ENCODE measurements at places on chromosomes 3 and 15. TPM values are rescaled to one million over a fixed set of nuclear protein-coding genes. Genes with fewer than 3 reads are reported as not detected.

The NUDT16 gene
- 12.5 TPM for total RNA-seq

The TFDP2 gene
- total RNA-seq = 66.3 TPM

The SEMA3B gene
- 1.4 TPM for total RNA-seq

The SKOR1 gene
- 0.21 TPM for total RNA-seq

DNA sequence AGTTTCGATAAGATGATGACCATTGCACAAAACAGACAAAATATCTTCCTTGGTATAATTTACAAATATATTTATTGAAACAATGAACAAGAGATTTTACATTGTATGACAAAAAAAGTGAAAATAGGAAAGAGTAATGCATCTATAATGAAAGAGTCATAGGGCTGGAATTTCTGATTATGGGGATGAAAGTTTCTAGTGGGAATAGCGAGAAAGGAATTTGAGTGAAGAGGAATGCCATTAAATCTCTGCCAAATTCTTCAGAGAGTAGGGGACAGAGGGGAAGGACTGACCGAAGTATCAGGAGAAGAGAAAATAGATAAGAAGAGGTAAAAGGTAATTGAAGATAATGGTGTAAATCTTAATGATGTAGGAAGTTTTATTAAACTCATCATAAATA is 125.4 kb downstream of the VGLL3 start:
- H3K27ac ChIP-seq = no peak overlapping the region
- H3K4me3 ChIP-seq = no peak overlapping the region
- H3K27me3 ChIP-seq = no peaks in the 10 kb centered on the region

DNA sequence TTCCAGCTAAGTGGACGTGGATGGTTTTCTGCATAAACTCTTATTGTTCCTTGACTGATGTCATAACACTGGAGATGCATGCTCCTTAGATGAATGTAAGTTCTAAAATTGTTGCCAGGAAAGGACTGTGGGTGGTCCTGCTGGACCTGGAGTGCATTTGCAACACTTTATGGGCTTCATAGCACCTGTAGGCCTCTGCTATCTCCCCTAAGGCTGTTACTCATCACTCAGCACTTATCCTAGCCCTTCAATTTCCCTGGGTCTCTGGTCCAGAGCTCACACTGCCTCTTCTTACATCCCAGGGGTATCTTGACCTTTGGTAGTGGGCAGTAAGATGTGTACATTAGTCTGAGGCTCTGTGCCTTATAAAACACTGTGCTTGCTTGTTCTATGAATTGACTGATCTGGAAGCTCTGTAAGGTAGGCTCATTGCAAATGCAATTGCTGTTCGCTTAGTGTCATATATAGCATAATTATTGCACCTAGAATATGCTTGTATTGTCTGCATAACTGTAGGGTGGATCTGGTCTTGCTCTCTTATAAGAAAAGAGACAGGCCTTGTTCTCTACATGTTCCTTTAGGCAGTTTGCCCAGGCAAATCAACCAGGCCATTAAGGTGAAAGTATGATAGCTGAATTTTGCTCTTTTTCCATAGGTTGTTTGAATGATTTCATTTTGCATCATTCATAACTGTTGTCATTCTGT is 35.8 kb downstream of the SLCO3A1 start:
- H3K27ac ChIP-seq = no peak overlapping the region
- no peak overlapping the region for H3K4me3 ChIP-seq
- H3K27me3 ChIP-seq = no peaks in the 10 kb centered on the region

DNA sequence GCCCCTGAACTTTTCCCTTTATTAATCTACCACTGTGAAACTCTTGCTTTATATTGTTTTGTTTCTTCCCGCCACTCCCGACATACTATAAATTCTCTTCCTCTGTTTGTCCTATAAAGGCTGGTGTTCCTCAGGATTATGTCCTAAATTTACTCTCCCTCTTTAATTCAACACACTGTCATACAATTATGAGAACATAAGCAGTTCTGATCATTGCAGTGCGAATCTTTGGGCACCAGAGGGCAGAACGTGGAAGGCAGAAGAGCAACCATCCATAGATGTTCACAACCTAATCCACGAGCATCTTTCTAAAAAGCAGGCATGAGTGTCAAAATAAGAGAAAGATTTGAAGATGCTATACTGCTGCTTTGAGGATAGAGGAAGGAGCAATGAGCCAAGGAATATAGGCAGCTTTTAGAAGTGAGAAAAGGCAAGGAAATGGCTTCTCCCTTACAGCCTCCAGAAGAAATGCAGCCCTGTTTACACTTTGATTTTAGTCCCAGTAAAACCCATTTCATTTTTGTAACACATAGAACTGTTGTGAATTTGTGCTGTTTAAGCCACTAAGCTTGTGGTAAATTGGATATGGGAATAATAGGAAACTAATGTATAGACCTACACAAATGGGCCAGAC is 179.4 kb downstream of the GBE1 start:
- no peaks in the 10 kb centered on the region for H3K27me3 ChIP-seq
- no peak overlapping the region for H3K27ac ChIP-seq
- H3K36me3 ChIP-seq = no peaks in the 10 kb centered on the region
- no peaks in the 10 kb centered on the region for H3K4me1 ChIP-seq
- H3K4me3 ChIP-seq = no peak overlapping the region
- DNase-seq = peak; percentile 24

- no peak overlapping the region for H3K4me3 ChIP-seq
- no peak overlapping the region for H3K27ac ChIP-seq
- no peaks in the 10 kb centered on the region for H3K36me3 ChIP-seq
- H3K27me3 ChIP-seq = no peaks in the 10 kb centered on the region
- DNase-seq = no peak
Observed at GRCh38 chr15:42046597-42046996, 25.8 kb upstream of the PLA2G4E start.

DNA sequence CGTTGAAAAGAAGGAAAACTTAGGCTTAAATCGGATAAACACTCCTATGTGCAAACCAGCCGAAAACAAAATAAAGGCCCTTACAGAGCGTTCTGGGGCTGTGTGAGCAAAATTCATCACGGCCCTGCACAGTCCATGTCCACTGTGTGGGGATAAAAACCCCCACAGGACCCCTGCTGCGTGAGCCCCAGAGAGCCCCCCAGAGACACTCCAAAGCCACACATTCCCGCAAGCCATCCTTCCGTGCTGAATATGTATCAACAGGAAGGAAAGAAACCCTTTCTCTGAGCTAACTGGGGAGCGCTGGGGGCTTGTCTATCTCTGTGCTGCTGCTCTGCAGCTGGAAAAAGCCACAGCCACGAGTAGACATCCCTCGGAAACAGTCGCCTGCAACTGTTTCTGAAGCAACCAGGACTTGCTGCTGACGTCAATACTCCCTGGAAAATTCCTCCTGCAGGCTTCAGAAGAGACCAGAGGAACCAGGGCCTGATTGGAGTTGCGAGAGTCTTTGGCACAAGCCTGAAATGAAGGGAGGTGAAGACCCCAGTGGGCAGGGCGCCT is 72.7 kb downstream of the NUP210 start:
- no peaks in the 10 kb centered on the region for H3K4me1 ChIP-seq
- H3K4me3 ChIP-seq = no peak overlapping the region
- no peak for DNase-seq
- H3K36me3 ChIP-seq = no peaks in the 10 kb centered on the region
- no peaks in the 10 kb centered on the region for H3K27me3 ChIP-seq

DNA sequence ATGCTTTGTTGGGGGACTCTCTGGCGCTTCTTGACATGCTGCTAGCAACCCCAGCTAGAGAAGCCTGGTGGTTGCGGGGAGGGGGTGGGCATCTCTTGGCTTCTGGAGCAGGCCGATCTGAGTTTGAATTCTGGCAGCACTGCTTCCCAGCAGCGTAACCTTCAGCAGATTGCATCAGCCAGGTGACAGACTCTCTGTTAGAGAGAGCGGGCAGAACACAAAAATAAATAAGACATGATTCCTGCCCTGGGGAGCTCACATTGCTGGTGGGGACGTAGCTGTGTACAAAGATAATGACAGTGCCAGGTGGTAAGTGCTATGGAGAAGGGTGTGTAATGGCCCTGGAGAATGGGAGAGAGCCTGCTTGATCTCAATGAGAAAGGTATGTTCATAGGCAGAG is 87.4 kb downstream of the THSD4 start:
- H3K27ac ChIP-seq = peak overlapping the region; percentile 15
- H3K27me3 ChIP-seq = no peaks in the 10 kb centered on the region
- H3K4me1 ChIP-seq = no peaks in the 10 kb centered on the region
- H3K4me3 ChIP-seq = no peak overlapping the region
- no peaks in the 10 kb centered on the region for H3K36me3 ChIP-seq

DNA sequence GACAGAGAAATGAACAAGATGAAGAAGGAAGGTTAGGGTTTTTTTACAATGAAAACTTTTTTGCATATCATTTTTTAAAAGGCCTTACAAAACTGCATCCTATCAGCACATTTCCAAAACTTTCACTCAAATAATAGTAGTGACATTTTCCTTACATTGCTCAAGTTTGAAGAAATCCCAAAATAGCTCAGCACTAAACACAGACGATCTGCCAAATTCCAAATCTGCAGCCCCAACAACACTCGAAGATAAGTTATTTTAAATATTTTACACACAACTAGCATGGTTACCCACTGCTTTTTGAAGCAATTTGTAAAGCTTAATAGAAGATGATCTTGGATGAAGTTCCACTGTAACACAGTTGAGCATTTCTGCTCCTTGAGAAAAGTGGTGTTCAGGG is 535.6 kb upstream of the ALCAM start:
- no peak overlapping the region for H3K4me3 ChIP-seq
- no peaks in the 10 kb centered on the region for H3K4me1 ChIP-seq
- no peak overlapping the region for H3K27ac ChIP-seq
- DNase-seq = no peak
- no peaks in the 10 kb centered on the region for H3K36me3 ChIP-seq
- H3K27me3 ChIP-seq = no peaks in the 10 kb centered on the region
